ENCODE measurements at places on chromosomes 13 and 19.

GRCh38 chr13:29952245-29952644, 101.8 kb upstream of the UBL3 start:
- DNase-seq, result no peak

- no peak for DNase-seq
Measured at GRCh38 chr13:29503041-29503837, 92.2 kb downstream of the SLC7A1 start.

DNA sequence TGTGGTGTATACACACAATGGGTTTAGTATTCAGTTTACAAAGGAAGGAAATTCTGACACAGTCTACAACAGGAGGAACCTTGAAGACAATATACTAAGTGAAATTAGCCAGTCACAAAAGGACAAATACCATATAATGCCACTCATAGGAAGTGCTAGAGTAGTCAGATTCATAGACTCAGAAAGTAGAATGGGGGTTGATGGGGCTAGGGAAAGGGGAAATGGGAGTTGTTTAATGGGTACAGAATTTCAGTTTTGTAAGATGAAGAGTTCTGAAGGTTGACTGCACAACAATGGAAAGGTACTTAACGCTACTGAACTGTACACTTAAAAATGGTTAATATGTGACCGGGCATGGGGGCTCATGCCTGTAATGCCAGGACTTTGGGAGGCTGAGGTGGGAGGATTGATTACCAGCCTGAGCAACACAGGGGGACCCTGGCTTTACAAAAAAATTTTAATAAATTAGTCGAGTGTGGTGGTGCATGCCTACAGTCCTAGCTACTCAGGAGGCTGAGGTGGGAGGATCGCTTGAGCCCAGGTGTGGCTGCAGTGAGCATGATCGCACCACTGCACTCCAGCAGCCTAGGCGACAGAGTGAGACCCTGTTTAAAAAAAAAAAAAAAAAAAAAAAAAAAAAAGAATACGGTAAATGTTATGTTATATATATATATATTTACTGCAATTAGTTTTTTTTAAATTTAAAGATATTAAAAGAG, 45.0 kb downstream of the SLC15A1 start:
- no peak for DNase-seq

- no peak for DNase-seq
Measured at GRCh38 chr13:113860051-113860664, 3.7 kb downstream of the GAS6 start.

DNA sequence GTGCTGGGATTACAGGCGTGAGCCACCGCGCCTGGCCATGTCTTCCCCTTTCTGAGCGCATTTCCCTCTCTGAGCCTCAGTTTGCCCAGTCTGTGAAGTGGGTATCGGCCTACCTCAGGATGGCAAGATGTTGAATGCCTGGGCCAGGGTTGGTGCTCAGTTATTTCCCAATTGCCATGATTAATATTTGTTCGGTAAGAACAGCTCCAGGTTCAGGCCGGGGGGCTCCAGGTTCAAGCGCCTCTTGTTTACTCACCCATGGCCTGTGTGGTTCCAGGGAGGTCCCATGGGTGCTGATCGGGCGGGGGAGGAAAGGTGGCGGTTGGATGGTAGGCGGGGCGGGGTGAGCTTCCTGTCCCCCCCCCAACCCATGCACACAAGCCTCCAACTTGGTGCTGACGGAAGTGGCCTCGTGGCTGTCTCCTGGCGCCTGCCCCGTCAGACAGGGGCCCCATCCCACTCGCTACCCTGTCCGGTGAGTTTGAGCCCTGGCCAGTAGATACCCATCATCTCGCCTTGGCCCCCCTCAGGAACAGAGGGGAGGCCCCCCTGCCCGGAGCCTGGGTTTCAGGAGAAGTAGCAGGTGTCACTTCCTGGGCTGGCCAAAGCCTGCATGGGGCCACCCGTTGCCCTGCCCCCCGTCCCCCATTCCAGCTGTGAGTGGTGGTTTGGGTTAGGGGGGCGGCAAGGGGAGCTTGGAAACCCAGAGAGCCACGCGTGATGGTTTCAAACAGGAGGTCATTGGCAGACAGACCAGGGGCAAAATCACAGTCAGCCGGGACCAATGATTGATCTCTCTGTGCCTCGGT, at the start of gene FCHO1:
FCHO1 (plus strand) TSS at position 375 of the 809 bp plus-strand sequence. CDS start 3,688 bp downstream, outside the sequence.
- DNase-seq, result peak; percentile 86

- DNase-seq, result no peak
Measured at GRCh38 chr13:94249512-94249911, 230.0 kb downstream of the DCT start.
